ENCODE measurements at places on chromosomes 5 and 9. TPM values are rescaled to one million over a fixed set of nuclear protein-coding genes. Genes with fewer than 3 reads are reported as not detected.

The CDH9 gene
- not detected for total RNA-seq

The ZBED3 gene
- 0.28 TPM for total RNA-seq

The C5orf58 gene
- total RNA-seq = not detected

The AGXT2 gene
- not detected for total RNA-seq

The FAM120A gene
- 89.6 TPM for total RNA-seq

The DND1 gene
- total RNA-seq = not detected

The SLC26A2 gene
- 18.0 TPM for total RNA-seq
